ENCODE measurements at places on chromosomes 16 and 17.

DNA sequence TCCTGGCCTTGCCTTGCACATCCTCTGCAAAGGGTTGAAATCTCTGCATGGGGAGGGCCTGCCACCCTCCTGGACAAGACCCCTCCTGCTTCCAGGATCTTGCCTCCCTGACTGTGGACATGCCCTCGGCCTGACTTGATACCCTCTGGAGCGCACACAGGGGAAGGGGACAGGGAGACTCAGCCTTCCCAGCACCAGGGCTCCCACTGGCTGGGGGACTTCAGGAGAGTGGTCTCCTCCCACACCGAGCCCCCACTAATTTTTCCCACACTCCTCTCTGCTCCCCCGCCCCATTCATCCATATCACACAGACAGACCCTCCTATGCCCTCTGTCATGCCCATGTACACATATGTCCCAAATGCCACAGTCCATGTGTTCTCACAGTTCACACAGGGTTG, 14.3 kb downstream of the SGCA start:
- DNase-seq: no peak

DNA sequence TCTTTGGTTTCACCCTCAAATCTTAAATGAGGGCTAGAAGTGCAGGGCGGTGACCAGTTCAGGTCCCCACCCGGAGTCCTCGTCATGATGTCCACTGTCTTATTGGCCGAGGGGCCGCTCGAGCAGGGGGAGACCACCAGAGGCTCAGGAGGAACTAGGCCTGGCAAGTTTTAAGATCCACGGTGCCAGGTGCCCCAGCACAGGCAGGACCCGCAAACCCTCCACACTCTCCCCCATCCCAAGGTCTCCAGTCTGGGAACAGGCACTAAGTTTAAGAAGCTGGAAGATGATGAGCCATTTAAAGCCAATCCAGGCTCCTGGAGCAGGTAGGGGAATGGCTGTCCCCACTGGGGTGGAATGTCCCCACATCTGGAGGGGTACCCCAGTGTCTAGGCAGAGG, 4.1 kb downstream of the DLX3 start:
- DNase-seq: no peak

DNA sequence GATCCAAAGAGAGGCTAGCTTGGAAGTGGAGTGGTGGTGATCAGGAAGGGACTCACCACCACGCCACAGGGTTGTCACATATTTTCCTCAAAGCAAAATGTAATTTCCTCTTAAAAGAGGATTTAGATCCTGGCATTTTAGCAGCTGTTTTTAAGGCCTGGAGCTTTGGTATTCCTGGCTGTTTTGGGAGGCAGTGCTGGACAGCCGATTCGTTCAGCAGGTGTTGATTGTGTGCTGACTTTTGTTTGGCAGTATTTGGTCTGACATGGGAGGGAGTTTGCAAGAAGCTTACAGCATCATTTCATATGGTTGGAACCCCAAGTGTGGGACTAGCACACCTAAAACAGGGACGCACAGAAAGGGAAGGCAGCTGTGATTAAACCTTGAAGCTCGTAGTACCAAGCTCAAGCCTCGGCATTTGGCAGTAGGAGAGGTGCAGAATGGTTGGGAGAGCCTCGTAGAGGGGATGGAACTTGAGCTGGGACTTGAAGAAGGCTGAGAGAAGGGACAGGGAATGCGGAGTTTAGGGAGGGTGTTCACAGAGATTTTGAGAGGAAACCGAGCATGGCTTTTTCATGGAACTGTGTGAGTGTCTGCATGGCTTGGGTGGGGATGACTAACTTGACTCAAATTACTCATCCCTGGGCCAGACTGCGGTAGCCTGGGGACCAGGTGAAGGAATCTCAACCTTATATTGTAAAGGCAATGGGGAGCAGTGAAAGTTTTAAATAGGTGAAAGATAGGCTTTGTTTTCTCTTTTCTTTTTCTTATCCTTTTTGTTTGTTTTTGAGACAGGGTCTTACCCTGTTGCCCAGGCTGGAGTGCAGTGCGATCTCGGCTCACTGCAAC, 52.3 kb downstream of the RPTOR start:
- no peak for DNase-seq

- no peak for DNase-seq
Measured at GRCh38 chr17:39671651-39672521, 3.6 kb downstream of the PNMT start.

GRCh38 chr16:914440-914839, 56.3 kb downstream of the LMF1 start:
- DNase-seq: no peak

DNA sequence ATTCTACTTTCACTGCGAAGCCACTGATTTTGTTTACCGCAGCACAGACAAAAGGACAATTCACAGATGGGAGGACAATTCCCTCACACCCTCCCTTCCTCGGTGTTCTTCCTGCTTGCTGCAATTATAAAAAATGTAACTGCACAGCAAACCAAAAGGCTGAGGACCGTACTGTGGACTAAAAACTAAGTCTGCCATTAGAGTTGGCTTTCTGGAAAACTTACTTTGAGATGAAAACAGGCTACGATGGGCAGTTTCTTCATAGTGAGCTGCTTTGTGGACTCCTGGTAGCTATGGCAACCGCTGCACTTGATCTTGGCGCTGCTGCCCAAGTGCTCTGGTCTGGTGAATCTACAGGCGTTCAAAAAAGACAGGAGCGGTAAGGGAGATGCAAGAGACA, 35.2 kb downstream of the USP22 start:
- no peak for DNase-seq

DNA sequence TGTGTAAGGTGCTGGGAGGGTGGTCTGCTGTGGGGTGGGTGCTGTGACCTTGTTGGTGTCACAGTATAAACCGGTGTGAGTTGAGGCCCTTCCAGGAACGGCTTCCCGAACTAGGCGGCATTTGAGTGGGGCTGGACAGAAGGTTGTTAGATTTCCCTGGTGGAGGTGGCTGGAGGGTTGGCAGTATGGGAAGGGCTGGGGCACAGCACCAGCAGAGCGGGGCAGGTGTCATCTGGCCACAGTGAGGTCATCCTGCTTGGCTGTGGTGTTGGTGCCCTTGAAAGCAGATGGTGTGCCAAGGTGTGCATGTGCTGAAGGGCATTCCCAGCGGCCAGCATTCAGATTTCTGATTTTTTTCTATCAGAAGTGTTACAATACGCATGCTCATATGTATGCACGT, 28.1 kb downstream of the BANP start:
- no peak for DNase-seq

DNA sequence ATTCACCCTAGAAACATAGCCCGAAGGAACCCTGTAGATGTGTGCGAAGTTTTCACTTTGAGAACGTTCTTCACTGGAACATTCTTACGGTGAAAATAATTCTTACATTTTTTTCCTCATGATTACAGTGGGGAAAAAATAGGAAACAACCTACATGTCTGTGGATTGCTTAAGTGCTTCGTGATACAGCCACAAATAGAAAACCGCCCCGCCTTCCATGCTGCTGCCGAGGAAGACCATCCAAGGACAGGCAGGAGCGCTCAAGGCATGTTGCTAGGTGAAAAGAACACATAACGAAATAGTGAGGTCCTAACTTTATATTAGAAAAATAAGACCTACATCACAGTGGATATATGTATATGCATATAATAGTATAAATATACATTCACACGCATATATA, 78.8 kb downstream of the BMERB1 start:
- no peak for DNase-seq

Data from KG1 (cell line).